Stimulated activated CD4-positive, alpha-beta T cell treated with anti-CD3 and anti-CD28 coated beads, Interleukin-1b, Interleukin-23, amount 100 ng/mL, for 48 hours (primary cell): ENCODE measurements at places on chromosomes 11 and 22.

GRCh38 chr11:77547863-77548551, 41.7 kb upstream of the AQP11 start:
- peak; percentile 8 for DNase-seq

GRCh38 chr11:7910286-7910788, 20.7 kb downstream of the OR10A6 start:
- no peak for DNase-seq

GRCh38 chr11:95248666-95249467, 17.9 kb upstream of the SESN3 start:
- peak; percentile 5 for DNase-seq

DNA sequence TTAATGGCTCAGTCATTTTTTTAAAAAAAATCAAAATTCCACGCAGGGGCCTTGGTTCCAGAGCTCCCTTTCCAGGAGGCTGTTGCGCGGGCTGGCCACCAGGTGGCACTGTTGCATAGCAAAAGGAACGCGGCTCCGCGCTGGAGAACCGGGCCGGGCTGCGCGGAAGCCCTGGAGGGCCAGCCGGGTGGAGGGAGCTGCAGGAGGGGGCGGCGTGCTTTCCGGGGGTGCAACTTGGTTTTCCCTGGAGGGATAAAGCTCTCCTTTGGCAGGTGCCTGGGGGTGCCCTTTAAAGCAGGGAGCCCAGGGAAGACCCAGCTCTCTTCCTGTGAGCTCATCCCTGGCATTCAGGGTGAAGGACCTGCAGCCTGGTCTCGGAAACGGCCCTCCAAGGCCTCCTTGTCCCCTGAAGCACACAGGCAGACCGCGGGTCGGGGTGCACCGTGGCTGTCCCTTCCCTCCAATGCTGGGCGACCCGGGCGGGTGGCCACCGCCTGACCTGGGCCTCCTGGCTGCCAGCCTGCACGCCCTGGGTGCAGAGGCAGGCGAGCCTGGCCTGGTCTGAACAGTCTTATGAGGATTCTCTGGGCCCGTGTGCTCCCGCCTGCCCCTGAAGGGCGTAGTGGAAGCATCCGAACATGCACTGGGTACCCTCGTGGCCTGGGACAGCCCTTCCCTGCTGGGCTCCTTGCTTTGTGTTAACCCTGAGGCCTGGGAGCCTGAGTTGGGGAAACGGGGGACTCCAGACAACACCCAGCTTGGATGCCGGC, 23.4 kb downstream of the KRTAP5-5 start:
- DNase-seq, result peak; percentile 71
